ENCODE measurements at places on chromosomes 13 and 19.

- DNase-seq, result no peak
These were observed 2.4 kb downstream of the GPX4 start for GRCh38 chr19:1105873-1106840.

GRCh38 chr13:49346460-49346859, 97.4 kb downstream of the CAB39L start:
- no peak for DNase-seq

- no peak for DNase-seq
These were observed 94.7 kb downstream of the MIPEP start for GRCh38 chr13:23794267-23795161.

- DNase-seq, result no peak
These were observed 2.2 kb upstream of the PLEKHG2 start for GRCh38 chr19:39410017-39410830.

DNA sequence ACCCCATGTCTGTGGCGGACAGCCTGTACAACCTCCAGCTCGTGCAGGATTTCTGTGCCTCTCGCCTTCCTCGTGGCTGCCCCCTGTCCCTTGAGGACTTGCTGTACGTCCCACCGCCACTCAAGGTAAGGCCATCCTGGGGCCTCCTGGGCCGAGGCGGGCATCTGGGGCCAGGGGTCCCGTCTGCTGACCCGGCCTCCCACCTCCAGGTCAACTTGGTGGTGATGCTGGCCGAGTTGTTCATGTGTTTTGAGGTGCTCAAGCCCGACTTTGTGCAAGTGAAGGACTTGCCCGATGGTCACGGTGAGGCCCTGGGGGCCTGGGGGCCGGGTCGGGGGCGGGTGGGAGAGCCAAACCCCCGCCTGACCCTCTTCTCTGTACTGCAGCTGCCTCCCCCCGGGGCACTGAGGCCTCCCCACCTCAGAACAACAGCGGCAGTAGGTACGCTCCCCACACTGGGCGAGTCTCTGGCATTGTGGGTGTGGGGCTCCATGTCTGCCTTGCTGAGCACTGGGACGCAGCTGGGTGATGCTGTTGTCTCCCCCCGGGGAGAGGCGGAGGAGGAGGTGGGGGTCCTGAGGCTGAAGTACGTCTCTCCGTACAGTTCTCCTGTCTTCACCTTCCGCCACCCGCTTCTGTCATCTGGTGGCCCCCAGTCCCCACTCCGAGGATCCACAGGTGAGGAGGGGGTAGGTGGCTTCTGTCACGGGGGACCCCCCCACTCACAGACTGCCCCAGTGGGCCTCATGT, 15.0 kb downstream of the CAMSAP3 start:
- DNase-seq, result no peak

- DNase-seq, result no peak
These were observed 45.4 kb upstream of the MYCBP2 start for GRCh38 chr13:77372275-77372674.

- DNase-seq, result peak; percentile 46
These were observed 685 bp downstream of the LENG9 start for GRCh38 chr19:54462655-54463530.

- DNase-seq, result no peak
These were observed 89.6 kb upstream of the TNFSF11 start for GRCh38 chr13:42484386-42484785.

DNA sequence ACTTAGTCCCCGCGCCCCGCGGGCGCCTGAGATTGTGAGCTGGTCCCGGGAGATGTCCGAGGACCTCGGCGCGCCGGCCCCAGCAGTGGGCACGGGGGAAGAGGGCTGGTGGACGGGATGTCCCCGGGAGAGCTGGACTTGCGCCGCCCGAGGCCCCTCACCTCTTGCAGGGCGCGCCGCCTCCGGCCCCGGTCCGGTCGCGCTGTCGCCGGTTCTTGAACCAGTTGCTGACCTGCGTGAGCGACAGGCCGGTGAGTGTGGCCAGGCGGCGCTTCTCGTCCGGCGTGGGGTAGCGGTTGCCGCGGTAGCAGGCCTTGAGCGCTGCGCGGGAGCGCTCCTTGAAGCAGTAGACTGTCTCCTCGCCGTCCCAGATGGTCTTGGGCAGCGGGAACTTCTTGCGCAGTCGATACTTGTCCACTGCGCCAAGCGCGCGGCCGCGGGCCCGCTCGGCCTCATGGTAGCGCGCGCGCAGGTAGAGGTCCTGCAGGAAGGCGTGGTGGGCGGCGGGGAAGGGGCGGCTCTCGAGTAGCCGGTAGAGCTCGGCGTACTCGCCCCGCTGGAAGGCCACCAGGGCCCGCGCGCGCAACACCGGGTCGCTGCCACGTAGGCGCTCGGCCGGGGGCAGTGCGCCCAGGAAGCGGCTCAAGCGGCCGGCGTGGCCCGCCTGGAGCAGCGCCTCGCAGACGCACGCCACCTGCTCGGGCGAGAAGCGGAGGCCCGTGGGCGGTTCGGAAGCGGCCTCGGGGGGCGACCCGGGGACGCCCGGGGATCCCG, 984 bp downstream of the SIX5 start:
- no peak for DNase-seq

DNA sequence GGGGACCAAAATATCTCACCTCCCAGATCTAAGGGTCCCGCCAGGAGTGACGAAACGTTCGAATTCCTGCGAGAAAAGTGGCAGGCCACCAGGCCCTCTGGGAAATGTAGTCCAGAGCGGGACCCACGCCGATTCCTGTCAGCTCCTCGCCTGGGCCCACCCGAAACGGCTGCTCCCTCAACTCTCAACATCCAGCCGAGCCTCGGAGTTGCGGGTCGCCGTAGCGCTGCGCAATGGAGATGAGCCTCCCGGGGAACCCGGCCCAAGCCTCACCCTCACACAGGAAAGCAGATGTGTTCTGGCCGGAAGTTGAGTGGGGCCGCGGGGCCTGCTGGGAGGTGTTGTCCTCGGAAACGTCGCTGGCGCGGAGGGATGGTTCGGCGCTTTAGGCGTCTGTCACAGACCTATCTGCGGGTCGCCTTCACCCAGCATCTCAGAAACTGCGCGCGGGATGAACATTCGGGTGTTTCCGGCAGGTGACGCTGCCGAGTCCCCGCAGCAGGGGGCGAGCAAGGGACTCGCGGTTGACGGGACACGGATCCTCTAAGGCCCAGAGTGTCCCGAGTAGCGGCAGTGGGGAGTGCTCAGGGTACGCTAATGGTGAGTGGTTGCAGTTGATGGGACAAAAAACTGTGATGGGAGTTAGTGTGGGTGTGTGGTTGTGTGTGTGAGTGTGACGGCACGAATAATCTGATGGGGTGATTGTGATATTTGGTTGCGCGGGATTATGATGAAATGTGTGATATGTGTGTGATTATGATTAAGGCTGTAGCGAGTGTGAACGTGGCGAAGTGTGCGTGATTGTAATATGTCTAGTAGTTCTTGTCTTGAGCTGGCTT, at the start of the genes ZNF568 and ZNF829:
ZNF568 (plus strand) TSS at position 341 of the 839 bp plus-strand sequence. CDS start 6,439 bp downstream, outside the sequence.
ZNF829 (minus strand) TSS at position 300 of the 839 bp plus-strand sequence. CDS start 1,124 bp downstream, outside the sequence.
- DNase-seq, result peak; percentile 87

- DNase-seq, result no peak
These were observed 31.0 kb downstream of the THSD1 start for GRCh38 chr13:52374873-52375411.

GRCh38 chr19:15104411-15104810, 2.8 kb upstream of the SYDE1 start:
- DNase-seq, result no peak

DNA sequence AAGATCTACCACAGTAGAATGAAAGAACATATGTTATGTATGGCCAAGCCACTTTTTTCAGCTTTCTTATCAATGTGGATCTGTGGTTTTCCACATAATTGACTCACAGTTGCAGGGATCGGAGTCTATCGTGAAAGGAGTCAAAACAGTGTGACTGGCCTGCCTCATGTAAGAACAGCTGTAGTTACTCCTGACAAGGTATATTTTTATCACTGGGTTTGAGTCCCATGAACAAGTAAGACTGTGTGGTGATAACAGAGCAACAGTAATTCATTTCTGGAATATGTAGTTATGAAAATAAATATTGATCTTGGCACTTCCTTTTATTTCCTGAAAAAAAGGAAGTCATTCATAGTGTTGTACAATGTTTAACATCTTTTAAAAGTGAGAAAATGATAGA, 416.6 kb downstream of the KLF12 start:
- no peak for DNase-seq

GRCh38 chr13:90552702-90553101, 794.8 kb upstream of the MIR17HG start:
- no peak for DNase-seq

- DNase-seq, result no peak
These were observed 43.7 kb downstream of the ZNF585A start for GRCh38 chr19:37128821-37129177.

GRCh38 chr19:44303976-44304568, 753 bp downstream of the ZNF235 start:
- DNase-seq, result no peak

DNA sequence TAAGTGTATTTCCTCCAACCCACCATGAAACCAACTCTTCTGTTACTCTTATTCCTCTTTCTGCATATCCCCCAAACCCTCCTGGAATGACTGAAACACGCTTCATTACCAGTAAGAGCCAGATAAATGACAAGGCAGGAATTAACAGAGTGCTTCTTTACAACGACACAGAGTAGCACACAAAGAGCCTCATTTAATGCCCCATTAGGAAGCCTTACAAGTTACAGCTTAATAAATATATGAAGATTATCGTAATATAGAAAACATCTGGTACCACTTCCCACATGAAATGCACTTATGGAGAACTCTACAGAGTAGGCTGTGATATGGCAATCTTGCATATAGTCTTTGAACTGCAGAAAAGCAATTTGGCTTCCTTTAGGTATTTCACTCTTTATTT, 116.8 kb downstream of the ENOX1 start:
- DNase-seq, result no peak

All from hippocampal formation (tissue), 2 donors.